ENCODE measurements at places on chromosomes 12 and 14. TPM values are rescaled to one million over a fixed set of nuclear protein-coding genes. Genes with fewer than 3 reads are reported as not detected.

KRT80 gene
- 2.0 TPM for polyA plus RNA-seq

TAS2R42 gene
- not detected for polyA plus RNA-seq

ACSM4 gene
- polyA plus RNA-seq = not detected

LYZ gene
- polyA plus RNA-seq = 2.7 TPM

CD9 gene
- polyA plus RNA-seq = 131 TPM

LRRC9 gene
- polyA plus RNA-seq = 1.0 TPM

TROAP gene
- 49.2 TPM for polyA plus RNA-seq

FOXA1 gene
- 20.9 TPM for polyA plus RNA-seq

LRP1-AS gene
- polyA plus RNA-seq = not detected

MOAP1 gene
- 73.6 TPM for polyA plus RNA-seq

KRT2 gene
- not detected for polyA plus RNA-seq

TAMALIN gene
- polyA plus RNA-seq = 41.5 TPM

ZNF605 gene
- polyA plus RNA-seq = 1.6 TPM

ESR2 gene
- polyA plus RNA-seq = 0.10 TPM

TSPAN19 gene
- not detected for polyA plus RNA-seq
